ENCODE measurements at places on chromosomes 5 and 9.

DNA sequence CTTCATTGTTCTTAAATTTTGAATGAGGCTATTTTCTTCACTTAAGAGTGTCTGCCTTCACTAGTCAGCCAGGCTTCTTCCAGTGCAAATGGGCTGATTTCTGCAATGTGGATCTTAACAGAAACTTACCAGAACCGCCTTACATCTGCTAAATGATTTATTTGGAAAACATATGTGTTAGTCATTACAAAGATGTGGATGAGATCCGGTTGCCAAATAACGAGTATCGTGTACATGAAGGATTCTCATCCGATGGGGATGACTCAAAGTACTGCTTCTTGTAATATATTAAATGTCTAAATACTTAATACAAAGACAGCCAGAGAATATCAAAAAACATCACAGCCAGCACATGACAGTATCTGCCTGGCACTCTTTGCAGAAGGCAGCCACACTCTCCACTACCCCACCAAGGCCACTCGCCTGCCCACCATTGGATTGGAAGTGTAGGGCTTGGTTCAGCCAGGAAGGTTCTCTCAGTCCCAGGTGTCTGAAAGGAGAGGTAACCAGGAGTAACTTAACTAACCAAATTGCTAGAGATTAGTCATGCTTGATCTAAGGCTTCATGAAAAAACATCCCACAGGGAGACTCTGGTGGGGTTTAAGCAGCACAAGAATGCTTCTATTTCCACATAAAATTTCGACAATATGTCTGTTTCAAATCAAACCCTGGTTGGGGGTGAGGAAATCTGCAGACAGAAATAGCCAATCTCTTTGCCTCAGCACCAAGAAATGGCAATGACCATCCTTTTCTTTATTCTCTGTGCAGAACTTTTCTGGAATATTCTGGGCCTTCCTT, 174.8 kb downstream of the GADD45G start:
- no peak for DNase-seq

GRCh38 chr5:106331415-106331814, 1339.3 kb downstream of the EFNA5 start:
- DNase-seq, result no peak

GRCh38 chr9:111559000-111559610, 34.1 kb downstream of the ZNF483 start:
- no peak for DNase-seq

GRCh38 chr9:89243296-89244061, 64.9 kb upstream of the SHC3 start:
- DNase-seq, result peak; percentile 48

- no peak for DNase-seq
These were observed 61.1 kb upstream of the LPAR1 start for GRCh38 chr9:111099199-111100008.

DNA sequence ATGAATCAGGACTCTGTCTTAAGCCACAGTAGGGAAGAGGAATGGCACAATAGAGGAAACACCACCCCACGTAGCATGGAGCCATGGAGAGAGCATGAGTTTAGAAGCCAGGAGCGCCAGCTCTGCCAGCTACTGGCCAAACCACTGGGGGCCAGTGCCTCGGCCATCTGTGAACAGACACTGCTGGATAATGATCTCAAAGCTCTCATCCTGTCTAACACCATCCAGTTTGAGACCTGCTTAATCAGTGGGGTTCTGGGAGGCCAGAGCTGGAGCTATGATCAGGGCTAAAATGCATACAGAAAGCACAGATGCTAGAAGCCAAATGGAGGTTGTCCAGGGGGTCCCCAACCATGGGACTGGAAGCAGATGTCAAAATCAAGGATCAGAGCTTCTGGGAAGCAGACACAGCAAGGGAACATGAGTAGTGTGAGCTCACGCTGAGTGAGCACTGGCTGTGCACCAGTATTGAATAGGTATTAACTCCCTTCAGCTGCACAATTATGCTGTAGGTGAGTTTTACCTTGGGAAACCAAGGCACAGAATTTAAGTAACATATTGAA, 92.7 kb downstream of the KCNIP1 start:
- DNase-seq, result no peak

DNA sequence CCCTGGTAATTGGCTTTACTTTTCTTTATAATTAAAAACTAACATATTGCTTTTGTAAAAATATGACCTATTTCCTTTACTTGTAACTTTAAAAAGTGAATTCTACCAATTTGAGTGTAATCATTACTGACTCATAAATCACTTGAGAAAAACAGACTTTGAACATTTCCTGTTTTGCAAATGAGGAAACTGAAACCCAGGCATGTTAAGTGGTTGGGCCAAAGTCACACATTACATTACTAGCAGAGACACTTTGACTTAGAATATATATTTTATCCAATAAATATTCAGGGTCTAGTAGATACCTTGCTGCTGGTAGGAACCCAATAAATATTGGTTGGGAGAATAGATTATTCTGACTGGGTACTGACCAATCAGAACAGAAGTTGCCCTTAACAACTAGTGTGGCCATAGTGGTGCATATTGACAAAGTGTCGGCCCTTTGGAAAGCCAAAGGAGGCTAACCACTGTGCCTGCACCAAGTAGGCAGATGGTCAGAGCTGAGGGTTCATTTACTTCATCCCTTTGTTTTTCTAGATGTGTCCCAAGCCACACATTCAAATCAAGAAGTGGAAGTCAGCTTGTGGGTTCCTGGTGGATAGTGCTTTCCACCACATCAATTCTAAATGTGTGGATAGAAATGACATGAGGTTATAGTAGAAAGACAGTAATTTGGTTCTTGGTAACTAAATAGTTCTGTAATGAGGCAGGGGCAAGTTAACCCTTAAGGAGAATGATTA, 365.1 kb upstream of the RIOK2 start:
- DNase-seq, result no peak

DNA sequence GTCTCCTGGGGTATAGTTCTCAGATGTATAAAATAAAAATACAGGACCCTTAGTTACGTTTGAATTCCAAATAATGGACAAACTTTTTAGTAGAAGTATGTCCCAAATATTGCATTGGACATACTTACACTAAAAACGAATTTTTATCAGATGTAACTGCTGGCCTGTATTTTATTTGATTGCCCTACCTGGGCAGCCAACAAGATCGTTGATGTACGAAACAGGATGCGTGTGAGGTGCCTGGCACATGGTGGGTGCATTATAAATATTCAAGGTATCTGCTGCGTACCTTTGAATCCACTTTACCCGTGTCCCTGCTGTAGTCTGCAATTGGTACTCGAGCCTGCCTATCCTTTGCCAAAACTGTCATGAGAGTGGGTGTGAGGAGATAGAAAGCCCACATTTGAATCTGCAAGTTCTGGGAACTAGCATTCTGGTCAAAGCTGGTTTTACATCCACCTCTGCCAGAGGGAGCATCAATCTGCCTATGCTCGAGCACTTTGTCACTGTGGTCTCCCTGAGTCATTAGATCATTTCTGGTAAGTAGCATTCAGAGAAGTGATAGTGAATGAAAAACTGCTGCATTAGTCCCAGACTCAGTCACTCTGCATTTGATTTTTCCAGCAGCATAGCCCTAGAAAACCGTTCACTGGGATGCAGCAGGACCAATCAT, 133.7 kb upstream of the IQGAP2 start:
- DNase-seq, result no peak

GRCh38 chr9:5760338-5760737, 72.6 kb downstream of the ERMP1 start:
- no peak for DNase-seq

GRCh38 chr9:125867751-125868415, 120.7 kb downstream of the PBX3 start:
- no peak for DNase-seq

DNA sequence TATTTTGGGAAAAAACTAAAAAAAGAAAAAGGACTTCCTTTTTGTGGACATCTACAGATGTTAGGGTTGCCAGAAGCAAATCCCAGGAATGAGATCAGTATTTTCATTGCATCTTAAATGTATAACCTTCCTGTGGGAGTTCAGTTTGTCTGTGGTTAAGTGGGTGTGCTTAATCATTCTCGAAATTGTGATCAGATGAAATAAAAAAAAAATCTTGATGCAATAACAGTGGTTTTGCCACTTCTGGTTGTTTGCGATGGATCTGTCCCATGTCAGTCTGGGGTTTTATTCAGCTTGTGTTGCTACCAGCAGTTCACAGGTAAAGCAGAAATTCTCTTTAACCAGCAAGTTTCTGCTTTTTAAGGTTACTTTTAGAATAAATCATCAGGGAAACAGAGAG, 179.0 kb downstream of the MAN2A1 start:
- no peak for DNase-seq

- no peak for DNase-seq
These were observed 2.8 kb downstream of the MAMDC2 start for GRCh38 chr9:70046274-70047070.

DNA sequence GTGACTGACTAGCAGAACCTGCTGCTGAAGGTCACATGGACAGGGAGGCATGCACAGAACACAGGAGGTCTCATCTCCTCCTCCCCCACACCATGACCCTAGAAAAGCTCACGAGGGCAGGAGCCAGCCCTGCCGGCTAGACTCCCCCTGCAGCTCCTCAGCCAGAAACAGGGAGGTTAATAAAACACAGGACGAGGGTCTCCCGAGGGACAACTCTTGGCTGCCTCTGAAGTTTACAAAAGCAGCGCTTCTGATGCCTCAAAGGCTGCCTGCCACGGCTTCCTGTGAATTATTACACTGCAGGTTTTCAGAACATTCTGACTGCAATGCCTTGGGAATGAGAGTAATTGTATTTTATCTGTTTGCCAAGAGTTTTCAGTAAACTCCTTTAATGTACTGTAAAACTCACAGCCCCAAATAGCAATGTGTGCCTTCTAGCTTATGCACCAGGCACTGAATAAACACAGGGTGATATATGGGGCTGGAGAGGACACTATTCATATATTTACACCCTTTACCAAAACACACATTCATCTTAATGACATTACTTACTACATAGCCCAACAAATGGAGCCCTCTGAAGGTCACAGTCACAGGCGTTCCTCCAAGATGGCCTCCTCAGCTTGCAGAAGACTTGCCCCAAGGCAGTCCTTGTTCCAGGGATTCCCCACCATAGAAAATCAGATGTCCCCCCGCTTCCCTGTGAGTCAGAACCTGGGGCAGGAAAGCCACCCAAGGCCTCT, 83.7 kb downstream of the C5orf15 start:
- DNase-seq, result no peak

DNA sequence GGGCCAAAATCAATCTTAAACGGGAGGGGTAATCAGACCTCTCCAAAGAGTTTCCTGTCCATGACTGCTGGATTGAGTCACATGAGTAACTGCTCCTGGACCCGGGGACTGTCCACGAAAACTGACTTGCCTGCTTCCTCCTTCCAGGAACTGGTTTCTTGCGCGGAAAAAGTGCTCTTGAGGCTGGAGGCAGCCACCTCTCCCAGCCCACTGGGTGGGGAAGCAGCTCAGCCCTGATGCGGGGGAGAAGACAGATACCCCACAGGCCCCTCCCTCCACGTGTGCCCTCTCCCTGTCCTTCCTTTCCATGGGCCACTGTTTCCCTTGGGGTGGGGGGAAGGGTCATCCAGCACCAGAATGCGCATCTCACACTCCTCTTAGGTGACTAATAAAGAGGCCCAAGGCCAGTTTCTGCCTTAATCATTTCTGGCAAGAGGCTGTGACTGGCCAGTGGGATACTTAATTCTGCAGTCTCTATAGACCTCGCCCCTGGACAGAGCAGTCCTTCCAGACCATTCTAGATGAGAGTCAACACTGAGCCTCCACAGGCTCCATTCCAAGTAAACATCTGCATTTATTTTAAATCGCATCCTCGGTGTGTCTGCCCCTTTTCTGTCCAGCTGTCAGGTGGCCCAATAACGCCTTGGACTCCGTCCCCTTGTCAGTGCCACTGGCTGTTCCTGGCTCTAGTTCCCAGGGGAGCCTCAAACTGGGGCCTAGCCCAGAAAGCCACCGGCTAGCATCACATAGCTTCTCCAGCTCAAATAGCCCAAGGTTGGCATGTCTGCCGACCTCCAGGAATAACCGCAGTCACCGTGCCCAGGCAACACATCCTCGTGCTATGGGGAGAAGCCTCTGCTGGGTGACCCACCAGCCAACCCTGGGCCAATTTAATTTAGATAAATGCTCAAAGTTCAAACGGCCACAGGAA, 12.0 kb downstream of the REXO4 start:
- DNase-seq, result no peak

- DNase-seq, result no peak
These were observed 36.6 kb downstream of the BICD2 start for GRCh38 chr9:92727716-92728700.

- no peak for DNase-seq
These were observed 533.4 kb downstream of the PTPRD start for GRCh38 chr9:10079284-10079964.

DNA sequence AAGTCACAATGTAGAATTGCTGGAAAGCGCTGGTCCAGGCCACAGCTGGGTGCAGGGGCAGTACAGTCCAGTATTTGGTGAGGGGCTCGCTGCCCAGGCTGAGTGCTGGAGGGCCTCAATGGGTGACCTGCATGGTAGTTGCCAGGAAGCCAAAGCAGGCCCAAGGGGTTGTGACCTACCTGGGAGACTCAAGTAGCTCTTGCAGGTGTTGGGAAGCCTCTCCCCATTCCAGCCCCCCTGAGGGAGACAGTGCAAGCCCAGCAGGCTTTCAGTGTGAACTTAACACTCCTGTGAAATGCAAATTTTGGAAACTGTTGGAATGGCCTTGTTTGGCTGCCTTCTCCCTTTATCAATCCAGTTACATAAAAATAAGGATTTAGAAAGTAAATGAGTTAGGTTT, 13.9 kb downstream of the KDM4C start:
- no peak for DNase-seq

GRCh38 chr5:112189391-112189790, 229.7 kb downstream of the EPB41L4A start:
- DNase-seq, result no peak

- no peak for DNase-seq
These were observed 6.0 kb upstream of the SLC2A6 start for GRCh38 chr9:133484671-133485437.

- no peak for DNase-seq
These were observed 89.2 kb downstream of the TEK start for GRCh38 chr9:27198190-27198589.

GRCh38 chr9:127264462-127265219, at the start of gene GARNL3:
GARNL3 (plus strand) TSS chr9:127264774; CDS start chr9:127264878, 104 bp downstream.
- DNase-seq, result peak; percentile 27

DNA sequence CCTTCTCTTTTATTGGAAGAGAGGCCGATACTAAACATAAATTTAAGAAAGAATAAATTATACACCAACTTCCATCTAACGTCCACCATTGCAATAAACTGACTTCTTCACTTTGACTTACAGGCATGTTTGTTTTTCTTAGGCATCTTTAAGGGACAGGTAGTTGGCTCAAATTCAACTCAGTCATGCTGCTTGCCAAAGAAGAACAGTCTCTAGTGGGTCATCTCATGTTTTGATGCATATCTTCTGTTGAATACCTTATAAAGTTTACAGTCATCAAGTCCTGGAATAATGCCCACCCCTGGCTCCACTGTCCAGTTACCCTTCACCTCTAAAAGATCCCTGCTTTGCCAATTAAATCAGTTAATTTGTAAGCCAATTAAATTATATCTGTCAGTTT, 328.2 kb upstream of the GRAMD2B start:
- no peak for DNase-seq

All from NCI-H1417 treated with DMSO at 0.1 percent for 48 hours (cell line).